ENCODE measurements at places on chromosomes 1 and 21.

DNA sequence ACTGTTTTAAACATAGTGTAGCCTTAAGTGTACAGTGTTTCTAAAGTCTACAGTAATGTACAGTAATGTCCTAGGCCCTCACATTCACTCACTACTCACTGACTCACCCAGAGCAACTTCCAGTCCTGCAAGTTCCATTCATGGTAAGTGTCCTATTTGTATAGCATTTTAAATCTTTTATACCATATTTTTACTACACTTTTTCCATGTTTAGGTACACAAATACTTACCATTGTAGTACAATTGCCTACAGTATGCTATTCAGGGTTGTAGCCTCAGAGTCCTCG is 3.6 kb upstream of the S100A10 start:
- DNase-seq = no peak

- peak; percentile 10 for DNase-seq
Measured at GRCh38 chr1:16012590-16013219, 5.1 kb downstream of the HSPB7 start.

GRCh38 chr1:176745945-176746344 is 283.0 kb downstream of the PAPPA2 start:
- no peak for DNase-seq

GRCh38 chr21:33731447-33731846 is 89.1 kb downstream of the ITSN1 start:
- no peak for DNase-seq

GRCh38 chr1:47407481-47407880 is 8.6 kb upstream of the FOXE3 start:
- DNase-seq = no peak

DNA sequence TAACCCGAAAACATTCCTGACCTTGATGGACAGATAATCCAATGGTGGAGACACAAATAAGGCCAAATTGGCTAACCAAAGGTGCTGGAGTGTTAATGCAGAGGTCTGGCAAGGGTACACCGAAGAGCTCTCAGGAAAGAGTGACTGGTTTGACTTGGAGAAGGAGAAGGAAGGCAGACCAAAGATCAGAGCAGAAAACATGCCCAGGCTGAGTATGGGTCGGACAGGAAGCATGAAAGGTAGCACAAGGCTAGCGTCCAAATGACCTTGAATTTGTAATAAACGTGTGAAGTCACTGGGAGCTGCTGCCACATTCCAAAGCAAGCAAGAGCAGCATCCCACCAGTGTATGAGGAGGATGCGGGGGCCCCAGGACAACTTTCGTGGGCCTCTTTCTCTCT is 45.7 kb downstream of the APP start:
- no peak for DNase-seq
